GM12891 (cell line): ENCODE measurements at places on chromosomes 1 and 21.

- no peak for DNase-seq
Measured at GRCh38 chr1:53292690-53293089, 35.2 kb downstream of the LRP8 start.

GRCh38 chr1:245871915-245872314 lies 635.2 kb downstream of the SMYD3 start:
- no peak for DNase-seq

DNA sequence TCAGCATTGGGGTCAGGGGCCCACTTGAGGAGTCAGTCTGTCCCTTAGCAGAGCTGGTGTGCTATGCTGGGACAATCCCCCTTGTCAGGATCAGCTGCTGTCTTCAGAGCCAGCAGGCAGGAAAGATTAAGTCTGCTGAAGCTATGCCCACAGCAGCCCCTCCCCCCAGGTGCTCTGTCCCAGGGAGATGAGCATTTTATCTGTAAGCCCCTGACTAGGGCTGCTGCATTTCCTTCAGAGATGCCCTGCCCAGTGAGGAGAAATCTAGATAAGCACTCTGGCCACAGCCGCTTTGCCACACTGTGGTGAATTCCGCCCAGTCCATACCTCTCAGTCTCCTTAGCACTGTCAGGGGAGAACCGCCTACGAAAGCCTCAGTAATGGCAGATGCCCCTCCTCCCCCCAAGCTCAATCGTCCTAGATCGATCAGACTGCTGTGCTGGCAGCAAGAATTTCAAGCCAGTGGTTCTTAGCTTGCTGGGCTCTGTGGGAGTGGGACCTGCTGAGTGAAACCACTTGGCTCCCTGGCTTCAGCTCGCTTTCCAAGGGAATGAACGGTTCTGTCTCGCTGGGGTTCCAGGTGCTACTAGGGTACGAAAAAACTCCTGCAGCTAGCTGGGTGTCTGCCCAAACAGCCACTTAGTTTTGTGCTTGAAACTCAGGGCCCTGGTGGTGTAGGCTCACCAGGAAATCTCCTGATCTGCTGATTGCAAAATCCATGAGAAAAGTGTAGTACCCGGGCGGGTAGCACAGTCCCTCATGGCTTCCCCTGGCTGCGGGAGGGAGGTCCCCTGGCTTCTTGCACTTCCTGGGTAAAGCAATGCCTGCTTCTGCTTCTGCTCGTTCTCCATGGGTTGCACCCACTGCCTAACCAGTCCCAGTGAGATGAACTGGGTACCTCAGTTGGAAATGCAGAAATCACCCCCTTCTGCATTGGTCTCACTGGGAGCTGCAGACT lies 25.1 kb upstream of the TP53BP2 start:
- no peak for DNase-seq

- no peak for DNase-seq
Measured at GRCh38 chr1:152182431-152182830, 23.4 kb upstream of the RPTN start.

DNA sequence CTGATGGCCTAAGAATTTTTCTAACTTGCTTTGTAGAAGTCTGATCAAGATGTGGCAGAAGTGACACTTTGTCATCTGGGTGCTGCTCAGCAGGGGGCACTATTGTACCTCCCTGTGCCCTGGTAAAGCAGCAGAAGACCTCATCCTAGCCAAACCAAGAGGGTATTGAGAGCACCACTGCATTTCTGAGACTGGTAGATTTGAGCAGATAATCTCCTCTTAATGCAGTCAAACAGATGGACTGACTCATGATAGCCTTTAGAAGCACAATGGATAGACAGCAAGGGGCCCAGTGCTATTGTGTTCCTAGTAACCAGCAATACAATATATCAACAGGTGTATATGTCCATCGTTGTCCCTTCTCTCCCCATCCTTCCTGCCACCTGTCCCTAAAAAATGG lies 5.7 kb downstream of the TPM3 start:
- DNase-seq: peak; percentile 58
